Naive thymus-derived CD8-positive, alpha-beta T cell (primary cell): ENCODE measurements at places on chromosomes 7 and 10.

DNA sequence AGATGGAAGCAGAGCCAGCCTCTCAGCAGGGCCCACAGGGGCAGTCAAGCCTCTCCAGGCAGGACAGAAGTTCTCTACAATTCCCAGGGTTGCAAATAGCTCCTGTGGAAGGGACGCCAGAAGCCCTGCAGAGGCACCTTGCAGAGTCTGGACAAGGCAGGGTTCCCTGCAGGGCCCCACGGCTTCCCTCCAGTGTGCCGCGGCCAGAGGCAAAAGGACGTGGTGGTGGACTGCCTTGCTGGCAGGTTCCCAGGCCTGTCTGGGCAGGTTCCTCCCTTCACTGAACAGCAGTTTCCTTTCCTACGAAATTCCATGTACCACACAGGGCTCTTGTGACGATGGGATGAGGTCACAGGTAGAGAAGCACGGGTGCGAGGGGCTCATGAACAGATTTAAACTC is 25.1 kb downstream of the UPP1 start:
- DNase-seq: no peak

DNA sequence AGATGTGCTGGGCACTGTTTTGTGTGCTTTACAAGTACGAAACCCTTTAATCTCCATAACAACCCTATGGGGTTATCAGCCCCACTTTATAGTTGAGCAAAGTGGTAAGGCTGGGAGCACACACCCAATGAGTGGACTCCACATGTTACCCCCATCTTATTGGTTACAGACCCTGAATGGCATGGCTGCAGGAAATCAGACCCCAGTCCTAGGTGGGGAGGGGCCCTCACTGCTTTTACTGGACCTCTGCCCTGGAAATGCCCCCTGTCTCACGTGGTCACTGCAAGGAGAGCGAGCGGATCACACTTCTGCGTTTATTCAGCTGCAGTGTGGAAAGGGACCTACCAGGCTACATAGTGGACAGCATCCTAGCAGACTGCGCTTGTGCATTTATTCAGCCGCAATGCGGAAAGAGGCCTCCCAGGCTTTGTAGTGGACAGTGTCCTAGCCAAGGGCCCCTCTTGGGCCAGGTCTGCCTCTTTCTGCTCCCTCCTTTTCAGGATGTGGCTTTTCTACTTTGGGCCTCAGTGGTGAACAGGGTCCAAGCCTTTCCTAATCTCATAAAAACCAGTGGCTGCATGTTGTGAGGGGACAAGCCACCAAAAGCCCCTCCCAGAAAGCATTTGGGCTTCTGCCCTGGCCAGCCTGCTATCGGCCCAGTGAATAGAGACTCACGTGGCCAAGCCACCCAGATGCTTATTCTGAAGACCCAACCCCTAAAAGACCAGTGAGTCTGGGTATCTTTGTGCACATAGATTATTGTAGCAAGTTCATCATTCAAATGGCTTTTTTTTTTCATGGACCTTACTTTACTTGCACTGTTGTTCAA is 405.7 kb upstream of the RNF32 start:
- DNase-seq: no peak

DNA sequence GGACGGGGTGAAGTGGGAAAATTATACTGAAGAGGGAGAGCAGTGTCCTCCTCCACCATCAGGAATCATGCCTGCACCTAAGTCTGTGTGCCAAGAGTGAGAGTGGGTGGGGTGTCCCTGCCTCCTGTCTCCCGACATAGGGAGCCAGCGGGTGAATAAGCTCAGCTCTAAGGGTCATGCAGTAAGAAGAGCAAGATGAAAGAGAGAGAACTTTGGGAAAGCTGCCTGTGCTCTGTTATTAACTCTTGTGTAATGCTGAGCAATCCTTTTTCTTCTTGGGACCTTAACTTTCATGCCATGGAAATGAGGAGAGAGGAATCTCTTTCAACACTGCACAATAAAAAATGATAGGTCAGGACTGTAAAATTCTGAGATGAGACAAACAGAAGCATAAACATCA is 7.9 kb upstream of the TCAF1 start:
- DNase-seq: no peak

DNA sequence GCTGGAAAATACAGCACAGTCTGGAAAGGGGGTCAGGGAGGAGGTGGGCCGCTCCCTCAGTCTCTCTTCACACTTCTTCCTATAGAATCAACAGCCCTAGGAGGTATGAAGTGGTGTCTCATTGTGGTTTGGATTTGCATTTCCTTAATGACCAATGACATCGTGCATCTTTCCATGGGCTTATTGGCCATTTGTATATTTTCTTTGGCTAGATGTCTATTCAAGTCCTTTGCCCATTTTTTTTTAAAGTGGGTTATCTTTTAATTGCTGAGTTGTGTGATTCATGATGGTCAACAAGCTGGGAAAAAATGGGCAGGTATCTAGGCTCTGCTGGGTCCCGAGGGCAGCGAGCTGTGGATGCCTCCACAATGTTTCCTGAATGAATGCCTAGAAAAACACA is 29.1 kb downstream of the TMEM130 start:
- DNase-seq: no peak

GRCh38 chr10:100208276-100208675 is 21.1 kb downstream of the CHUK start:
- DNase-seq: no peak
